ENCODE measurements at places on chromosomes 7 and 10. TPM values are rescaled to one million over a fixed set of nuclear protein-coding genes. Genes with fewer than 3 reads are reported as not detected.

Gene GPC2
- 530 TPM for total RNA-seq

Gene STRIP2
- 3.3 TPM for total RNA-seq

Gene SPDYE8
- total RNA-seq = not detected

Gene NPTX2
- total RNA-seq = 81.2 TPM

Gene MMRN2
- 5.4 TPM for total RNA-seq

- no peak for DNase-seq
These were observed 18.1 kb downstream of the STRA8 start for GRCh38 chr7:135251496-135252391.

DNA sequence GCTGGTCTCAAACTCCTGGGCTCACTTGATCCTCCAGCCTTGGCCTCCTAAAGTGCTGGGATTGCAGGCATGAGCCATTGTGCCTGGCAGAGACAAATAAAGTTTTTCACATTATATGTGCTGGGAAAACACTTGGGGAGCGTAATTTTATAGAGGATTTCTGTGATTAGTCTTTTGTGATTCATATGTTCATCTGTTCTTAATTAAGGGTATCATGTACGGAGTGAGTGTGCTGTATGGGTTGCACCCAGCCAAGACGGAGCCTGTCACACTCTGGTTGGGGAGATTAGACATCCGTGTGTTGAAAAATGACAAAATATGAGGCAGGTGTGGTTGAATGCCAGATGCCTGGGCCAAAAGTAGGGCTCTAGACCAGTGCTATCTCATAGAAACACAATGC, 10.3 kb downstream of the ADRB1 start:
- DNase-seq = no peak

GRCh38 chr10:122974023-122974422, 6.2 kb upstream of the PSTK start:
- no peak for DNase-seq

DNA sequence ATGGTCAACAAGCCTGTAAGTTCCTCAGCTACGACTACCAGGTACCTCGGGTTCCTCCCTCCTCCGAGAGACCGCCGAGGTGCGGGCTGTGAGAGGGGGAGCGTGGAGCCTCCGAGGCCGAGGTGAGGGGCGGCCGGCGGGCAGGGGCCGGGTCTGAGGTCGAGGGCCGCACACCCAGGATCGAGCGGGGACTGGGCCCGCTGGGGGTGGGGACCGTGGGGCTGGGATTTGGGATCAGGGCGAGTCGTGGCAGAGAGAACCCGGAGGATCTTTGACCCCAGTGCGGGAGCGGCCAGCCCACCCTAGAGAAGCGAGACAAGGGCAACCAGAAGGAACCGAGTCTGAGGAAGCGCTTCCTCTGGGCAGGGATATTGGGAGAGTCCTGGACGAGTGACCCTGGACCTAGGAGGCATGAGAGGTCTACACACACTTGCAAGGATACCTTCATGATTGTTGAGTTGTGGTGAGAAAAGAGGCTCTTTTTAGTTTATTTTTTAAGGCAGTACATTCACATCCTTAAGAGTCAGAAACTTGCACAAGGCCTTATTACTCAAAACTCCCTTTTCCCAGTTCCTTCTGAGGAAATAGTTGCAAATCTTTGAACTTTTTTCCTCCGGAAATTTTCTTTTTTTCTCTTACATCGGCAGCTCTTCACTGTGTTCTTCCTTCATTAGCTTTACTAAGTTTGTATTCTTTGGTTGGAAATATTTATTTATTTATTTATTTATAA, 395 bp downstream of the ZNF487 start:
- no peak for DNase-seq

GRCh38 chr10:62614389-62615157, 189.9 kb upstream of the ADO start:
- DNase-seq = no peak

- DNase-seq = no peak
These were observed 103.7 kb downstream of the RBM20 start for GRCh38 chr10:110747609-110748464.

DNA sequence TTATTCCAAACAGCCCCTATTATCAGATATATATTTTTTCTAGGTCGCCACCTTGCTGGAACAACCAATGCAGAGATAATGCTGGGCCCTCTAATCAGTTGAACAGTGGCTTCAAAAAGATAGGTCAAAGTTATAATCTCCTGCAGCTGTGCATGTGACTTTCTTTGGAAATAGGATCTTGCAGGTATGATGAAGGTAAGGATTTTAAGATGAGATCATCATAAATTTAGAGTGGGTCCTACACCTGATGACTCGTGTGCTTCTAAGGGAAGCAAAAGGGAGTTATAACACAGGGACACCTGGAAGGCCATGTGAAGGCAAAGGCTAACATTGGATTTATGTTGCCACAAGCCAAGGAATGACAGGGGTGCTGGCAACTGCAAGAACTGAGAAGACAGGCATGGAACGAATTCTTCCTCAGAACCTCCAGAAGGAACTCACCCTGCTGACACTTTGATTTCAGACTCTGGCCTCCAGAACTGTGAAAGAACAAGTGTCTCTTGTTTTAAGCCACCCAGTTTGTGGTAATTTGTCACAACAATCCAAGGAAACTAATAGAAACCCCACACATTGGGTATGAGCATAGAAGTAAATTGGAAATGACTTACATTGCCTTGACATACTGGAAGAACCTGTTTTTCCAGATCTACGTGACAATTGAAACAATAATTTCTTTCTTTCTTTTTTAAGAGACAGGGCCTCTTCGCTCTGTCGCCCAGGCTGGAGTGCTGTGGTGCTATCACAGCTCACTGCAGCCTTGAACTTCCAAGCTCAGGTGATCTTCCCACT, 34.4 kb downstream of the CCDC71L start:
- DNase-seq = no peak

DNA sequence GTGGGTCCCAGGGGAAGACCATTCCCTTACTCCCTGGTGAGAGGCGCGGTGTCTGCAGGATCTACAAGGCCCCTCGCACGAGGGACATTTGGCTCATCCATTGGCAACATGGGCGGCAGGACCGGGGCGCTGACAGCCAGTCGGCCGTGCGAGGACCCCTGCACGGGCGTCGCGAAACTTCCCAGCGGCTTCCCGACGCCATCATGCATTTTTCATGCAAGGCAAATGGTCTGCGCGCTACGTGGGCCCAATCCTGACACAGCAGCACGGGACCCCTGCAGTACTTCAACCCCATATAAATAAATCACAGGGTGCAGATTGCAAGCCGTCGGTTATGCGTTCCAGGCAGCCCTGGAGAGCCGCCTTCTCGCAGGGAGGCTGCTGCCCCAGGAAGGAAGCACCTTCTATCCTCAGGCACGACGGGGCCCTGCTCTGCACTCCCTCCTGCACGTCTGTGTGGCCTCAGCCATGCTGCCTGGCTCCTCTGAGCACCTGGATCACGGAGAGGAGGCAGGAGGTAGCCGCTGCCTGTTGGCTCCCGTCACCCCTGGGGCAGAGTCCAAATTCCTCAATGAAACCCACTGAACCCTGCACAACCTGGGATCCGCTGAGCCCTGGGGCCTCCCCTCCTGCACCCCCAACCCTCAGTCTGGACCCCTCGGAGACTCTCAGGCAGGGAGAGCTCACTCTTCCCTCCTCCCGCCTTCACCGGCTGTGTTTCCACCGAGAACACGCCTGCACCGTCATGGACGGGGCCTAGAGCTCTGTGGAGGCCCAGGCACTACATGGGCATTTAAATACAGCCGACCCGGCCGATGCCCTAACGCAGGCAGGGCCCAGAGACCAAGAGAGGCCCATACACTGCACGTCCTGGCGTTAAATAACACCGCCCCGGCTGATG, 90.5 kb downstream of the PDGFA start:
- DNase-seq = no peak

- DNase-seq = no peak
These were observed 78.8 kb downstream of the SND1 start for GRCh38 chr7:127730658-127731276.
